ENCODE measurements at places on chromosomes 1 and 21. TPM values are rescaled to one million over a fixed set of nuclear protein-coding genes. Genes with fewer than 3 reads are reported as not detected.

Gene MROH7
- 7.4 TPM for total RNA-seq

Gene LENEP
- not detected for total RNA-seq

Gene WNT3A
- not detected for total RNA-seq

Gene FBXO28
- 20.1 TPM for total RNA-seq

Gene VCAM1
- total RNA-seq: 5.6 TPM

Gene KIF14
- total RNA-seq: 0.74 TPM

Gene TNFAIP8L2
- 7.6 TPM for total RNA-seq

Gene SLAMF6
- 8.6 TPM for total RNA-seq

Gene ZNF593OS
- total RNA-seq: not detected

Gene HHIPL2
- total RNA-seq: not detected

Gene ZNF678
- total RNA-seq: 15.2 TPM

Gene SCAF4
- 23.1 TPM for total RNA-seq

Gene TAL1
- total RNA-seq: 7.1 TPM

Gene RBM11
- total RNA-seq: 2.5 TPM

DNA sequence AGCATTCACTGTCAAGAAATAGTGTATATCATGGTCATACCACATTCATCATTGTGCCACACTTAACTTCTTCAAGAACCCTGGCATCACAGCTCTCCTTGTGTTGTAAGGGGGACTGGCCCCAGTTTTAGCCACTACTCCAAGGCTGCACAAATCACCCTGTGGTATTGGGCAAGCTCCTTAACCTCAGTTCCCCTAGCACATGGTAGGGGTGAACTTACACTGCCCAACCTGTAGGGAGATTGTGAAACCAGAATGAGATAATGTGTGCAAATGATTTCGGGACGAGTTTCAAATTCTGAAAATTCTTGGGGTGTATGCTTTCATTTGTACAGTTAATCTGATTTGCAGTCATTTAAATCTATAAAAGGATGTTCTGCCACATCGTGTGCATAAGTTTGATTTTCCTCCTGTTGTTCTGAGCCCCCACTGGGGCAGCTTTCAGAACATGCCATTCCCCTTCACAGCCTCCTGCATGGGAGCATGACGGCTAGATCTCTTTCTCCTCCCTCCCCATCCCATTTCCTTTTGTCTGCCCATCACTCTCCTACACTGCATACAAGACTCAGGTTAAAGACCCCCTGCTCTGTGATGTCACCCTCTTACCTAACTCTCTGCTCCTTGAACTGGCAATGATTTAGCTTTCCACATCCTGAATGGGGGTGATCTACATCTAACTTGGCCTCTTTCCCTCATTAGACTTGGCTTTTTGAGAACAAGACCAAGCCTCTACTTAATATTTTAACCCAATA lies 290.3 kb downstream of the CHRM3 start:
- DNase-seq: no peak
- no peaks in the 10 kb centered on the region for H3K27me3 ChIP-seq
- H3K4me1 ChIP-seq: no peaks in the 10 kb centered on the region
- H3K4me3 ChIP-seq: no peak overlapping the region
- no peak overlapping the region for H3K27ac ChIP-seq

DNA sequence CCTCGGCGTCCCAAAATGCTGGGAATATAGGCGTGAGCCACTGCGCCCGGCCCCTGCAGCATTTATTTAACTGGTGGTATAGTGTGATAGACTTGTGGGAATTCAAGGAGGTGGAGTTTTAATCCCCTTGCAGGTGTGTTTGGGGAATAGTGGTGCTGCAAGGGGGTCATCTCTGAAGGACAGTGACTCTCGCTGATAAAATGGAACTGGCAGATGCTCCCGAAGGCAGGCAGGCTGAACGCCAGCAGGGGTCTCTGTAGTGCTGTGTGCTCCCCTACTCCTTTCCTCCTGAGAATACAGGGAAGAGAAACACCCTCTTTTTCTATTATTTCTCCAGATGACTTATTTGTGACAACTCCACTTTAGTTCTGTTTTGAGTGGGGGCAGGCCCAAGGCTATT lies 4.0 kb downstream of the OSCP1 start:
- no peak overlapping the region for H3K27ac ChIP-seq
- peaks cover 25% of the 10 kb centered on the region for H3K4me1 ChIP-seq
- no peak overlapping the region for H3K4me3 ChIP-seq
- no peaks in the 10 kb centered on the region for H3K36me3 ChIP-seq
- DNase-seq: no peak

DNA sequence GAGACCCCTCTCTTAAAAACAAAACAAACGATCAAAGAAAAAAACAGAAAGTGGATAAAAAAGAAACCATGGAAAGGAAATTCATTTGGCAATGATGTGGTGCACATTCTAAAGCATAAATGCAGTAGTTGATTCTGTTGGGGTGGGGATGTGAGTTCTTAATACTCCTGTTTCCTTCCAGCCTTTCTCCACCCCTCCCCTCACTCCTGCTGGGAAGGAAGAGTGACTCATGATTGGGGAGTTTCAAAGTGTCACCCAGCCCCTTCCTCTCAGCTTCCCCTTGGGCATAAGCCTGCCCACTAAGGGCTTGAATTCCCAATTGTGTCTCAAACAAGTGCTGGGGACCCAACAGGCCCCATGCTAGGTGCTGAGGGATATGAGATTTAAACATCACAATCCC lies 6.7 kb upstream of the PINK1 start:
- H3K4me1 ChIP-seq: no peaks in the 10 kb centered on the region
- no peak overlapping the region for H3K4me3 ChIP-seq
- H3K27me3 ChIP-seq: no peaks in the 10 kb centered on the region
- H3K27ac ChIP-seq: no peak overlapping the region
- no peak for DNase-seq

- H3K4me3 ChIP-seq: peak overlapping the region; percentile 52
- DNase-seq: no peak
- H3K27me3 ChIP-seq: no peaks in the 10 kb centered on the region
- no peaks in the 10 kb centered on the region for H3K36me3 ChIP-seq
- peaks cover 26% of the 10 kb centered on the region for H3K4me1 ChIP-seq
Observed at GRCh38 chr1:39081271-39082009, 55.3 kb downstream of the NDUFS5 start.

- H3K27me3 ChIP-seq: no peaks in the 10 kb centered on the region
- no peak overlapping the region for H3K27ac ChIP-seq
- DNase-seq: no peak
Observed at GRCh38 chr21:16315223-16315622, 585.4 kb downstream of the USP25 start.

DNA sequence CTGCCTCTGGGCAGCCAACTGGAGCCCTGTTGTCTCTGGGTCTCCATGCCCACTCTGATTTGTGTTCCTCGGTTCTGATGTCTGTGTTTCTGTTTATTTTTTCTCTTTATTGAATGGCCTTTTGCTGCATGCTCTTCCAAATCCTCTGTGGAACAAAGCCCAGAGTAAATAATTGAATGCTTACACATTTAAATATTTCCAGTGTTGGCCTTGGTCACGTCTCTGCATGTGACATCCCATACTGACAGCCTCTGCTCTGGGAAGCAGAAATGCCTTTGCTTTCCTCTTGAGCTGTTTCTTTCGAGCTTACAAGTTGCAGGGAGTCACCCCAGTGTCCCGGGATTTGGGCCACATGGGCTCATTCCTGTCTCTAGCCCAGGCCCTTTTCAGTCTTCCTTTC lies 267.9 kb downstream of the PTPRU start:
- peaks cover 23% of the 10 kb centered on the region for H3K4me1 ChIP-seq
- no peak overlapping the region for H3K4me3 ChIP-seq
- no peaks in the 10 kb centered on the region for H3K27me3 ChIP-seq
- H3K27ac ChIP-seq: peak overlapping the region; percentile 68
- DNase-seq: peak; percentile 55

- no peak for DNase-seq
- H3K27me3 ChIP-seq: no peaks in the 10 kb centered on the region
- H3K4me1 ChIP-seq: peaks cover 82% of the 10 kb centered on the region
- no peak overlapping the region for H3K27ac ChIP-seq
- H3K36me3 ChIP-seq: no peaks in the 10 kb centered on the region
Observed at GRCh38 chr1:51512120-51512519, 6.9 kb downstream of the EPS15 start.

GRCh38 chr1:21510113-21510493 lies 880 bp downstream of the ALPL start:
- H3K4me1 ChIP-seq: peaks cover 14% of the 10 kb centered on the region
- no peaks in the 10 kb centered on the region for H3K36me3 ChIP-seq
- no peak for DNase-seq
- H3K27me3 ChIP-seq: no peaks in the 10 kb centered on the region
- no peak overlapping the region for H3K4me3 ChIP-seq

- H3K4me1 ChIP-seq: peaks cover 9% of the 10 kb centered on the region
- H3K27me3 ChIP-seq: no peaks in the 10 kb centered on the region
- no peak overlapping the region for H3K4me3 ChIP-seq
Observed at GRCh38 chr21:29477347-29477746, 178.6 kb downstream of the BACH1 start.

GRCh38 chr1:102191723-102192122 lies 195.0 kb upstream of the OLFM3 start:
- DNase-seq: no peak
- H3K27ac ChIP-seq: no peak overlapping the region
- no peaks in the 10 kb centered on the region for H3K36me3 ChIP-seq
- H3K27me3 ChIP-seq: no peaks in the 10 kb centered on the region

- H3K36me3 ChIP-seq: no peaks in the 10 kb centered on the region
- no peak overlapping the region for H3K27ac ChIP-seq
- H3K4me1 ChIP-seq: no peaks in the 10 kb centered on the region
- no peaks in the 10 kb centered on the region for H3K27me3 ChIP-seq
Observed at GRCh38 chr21:31780944-31781343, 49.0 kb upstream of the SCAF4 start.

- H3K27me3 ChIP-seq: no peaks in the 10 kb centered on the region
- no peak overlapping the region for H3K4me3 ChIP-seq
- no peaks in the 10 kb centered on the region for H3K36me3 ChIP-seq
Observed at GRCh38 chr1:101165954-101166353, 70.9 kb upstream of the S1PR1 start.

DNA sequence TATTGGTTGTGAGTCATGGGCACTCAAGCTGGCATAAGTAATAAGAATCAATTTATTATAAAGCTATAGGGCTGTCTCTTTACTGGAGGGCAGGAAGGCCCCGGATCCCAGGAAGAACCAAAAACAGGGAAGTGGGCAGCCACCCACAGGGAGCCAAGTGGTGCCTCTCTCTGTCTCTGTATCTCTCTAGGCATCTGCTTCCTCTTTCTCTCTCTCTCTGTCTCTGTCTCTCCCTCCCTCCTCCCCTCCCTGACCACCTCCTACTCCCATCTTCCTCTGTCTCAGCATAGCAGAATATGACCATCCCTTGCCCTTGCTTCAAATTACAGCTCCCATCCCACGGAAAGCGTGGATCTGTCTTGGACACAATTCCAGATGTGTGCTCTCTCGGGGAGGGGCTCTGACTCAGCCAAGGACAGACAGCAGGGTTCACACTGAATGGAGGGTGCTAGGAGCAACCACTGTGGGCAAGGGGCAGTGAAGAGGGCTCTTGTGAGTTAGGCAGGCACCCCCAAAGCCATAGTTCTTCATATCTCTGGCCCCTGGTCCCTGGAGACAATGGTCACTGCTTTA lies 80.4 kb upstream of the LPGAT1 start:
- H3K27ac ChIP-seq: no peak overlapping the region
- DNase-seq: no peak
- H3K36me3 ChIP-seq: no peaks in the 10 kb centered on the region
- H3K27me3 ChIP-seq: no peaks in the 10 kb centered on the region
- H3K4me3 ChIP-seq: no peak overlapping the region

- H3K36me3 ChIP-seq: no peaks in the 10 kb centered on the region
- no peak overlapping the region for H3K4me3 ChIP-seq
- no peak overlapping the region for H3K27ac ChIP-seq
- peaks cover 30% of the 10 kb centered on the region for H3K4me1 ChIP-seq
- no peak for DNase-seq
Observed at GRCh38 chr1:31591425-31592093, 15.2 kb downstream of the TINAGL1 start.

GRCh38 chr1:228839656-228840055 lies 104.4 kb downstream of the RHOU start:
- H3K4me1 ChIP-seq: peaks cover 31% of the 10 kb centered on the region
- H3K36me3 ChIP-seq: no peaks in the 10 kb centered on the region
- no peaks in the 10 kb centered on the region for H3K27me3 ChIP-seq
- no peak for DNase-seq
- no peak overlapping the region for H3K27ac ChIP-seq

GRCh38 chr1:53341961-53342707 lies 14.3 kb upstream of the LRP8 start:
- no peak overlapping the region for H3K27ac ChIP-seq
- no peaks in the 10 kb centered on the region for H3K4me1 ChIP-seq
- no peak overlapping the region for H3K4me3 ChIP-seq
- H3K27me3 ChIP-seq: no peaks in the 10 kb centered on the region
- peak; percentile 88 for DNase-seq

- no peaks in the 10 kb centered on the region for H3K36me3 ChIP-seq
- no peak overlapping the region for H3K4me3 ChIP-seq
- DNase-seq: no peak
- H3K27me3 ChIP-seq: no peaks in the 10 kb centered on the region
- H3K4me1 ChIP-seq: peaks cover 5% of the 10 kb centered on the region
Observed at GRCh38 chr21:41196993-41197392, 29.0 kb downstream of the BACE2 start.

GRCh38 chr1:234588386-234588785 lies 21.6 kb downstream of the IRF2BP2 start:
- peaks cover 38% of the 10 kb centered on the region for H3K4me1 ChIP-seq
- peak overlapping the region; percentile 54 for H3K27ac ChIP-seq
- no peak for DNase-seq
- no peaks in the 10 kb centered on the region for H3K36me3 ChIP-seq
- H3K27me3 ChIP-seq: no peaks in the 10 kb centered on the region

- H3K27me3 ChIP-seq: no peaks in the 10 kb centered on the region
- peaks cover 54% of the 10 kb centered on the region for H3K36me3 ChIP-seq
- H3K4me3 ChIP-seq: no peak overlapping the region
- H3K27ac ChIP-seq: peak overlapping the region; percentile 65
- peaks cover 53% of the 10 kb centered on the region for H3K4me1 ChIP-seq
- no peak for DNase-seq
Observed at GRCh38 chr1:226637147-226637935, 88.8 kb downstream of the STUM start.

GRCh38 chr1:115327270-115327669 lies 10.8 kb downstream of the NGF start:
- no peak overlapping the region for H3K4me3 ChIP-seq
- DNase-seq: no peak
- H3K4me1 ChIP-seq: peaks cover 14% of the 10 kb centered on the region
- no peaks in the 10 kb centered on the region for H3K27me3 ChIP-seq

DNA sequence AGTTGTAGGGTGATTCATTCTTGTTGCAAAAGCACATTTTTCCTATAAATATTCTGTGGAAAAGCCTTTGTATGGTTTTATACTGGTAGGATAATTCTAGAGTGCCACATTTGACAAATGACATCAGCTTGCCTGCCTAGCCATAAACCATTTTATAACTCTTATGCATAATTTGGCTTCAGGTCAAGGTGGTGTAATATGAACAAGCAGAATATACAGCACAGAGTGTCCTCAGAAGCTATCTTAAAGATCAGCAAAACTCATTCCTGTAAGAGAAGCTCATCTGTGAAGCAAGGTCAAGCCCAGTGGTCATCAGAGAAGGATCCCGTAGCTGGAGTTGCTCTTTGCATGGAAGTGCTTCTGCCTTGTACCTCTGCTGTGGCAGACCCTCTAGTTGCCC lies 24.0 kb upstream of the C1orf21 start:
- no peaks in the 10 kb centered on the region for H3K27me3 ChIP-seq
- no peaks in the 10 kb centered on the region for H3K36me3 ChIP-seq
- H3K4me3 ChIP-seq: no peak overlapping the region
- peak overlapping the region; percentile 9 for H3K27ac ChIP-seq
- peaks cover 14% of the 10 kb centered on the region for H3K4me1 ChIP-seq

Measured in vagina (tissue), 2 donors.